ENCODE measurements at places on chromosomes 7 and 10.
A peak's percentile ranks its signal among the peaks of the same experiment; 100 is the strongest.

DNA sequence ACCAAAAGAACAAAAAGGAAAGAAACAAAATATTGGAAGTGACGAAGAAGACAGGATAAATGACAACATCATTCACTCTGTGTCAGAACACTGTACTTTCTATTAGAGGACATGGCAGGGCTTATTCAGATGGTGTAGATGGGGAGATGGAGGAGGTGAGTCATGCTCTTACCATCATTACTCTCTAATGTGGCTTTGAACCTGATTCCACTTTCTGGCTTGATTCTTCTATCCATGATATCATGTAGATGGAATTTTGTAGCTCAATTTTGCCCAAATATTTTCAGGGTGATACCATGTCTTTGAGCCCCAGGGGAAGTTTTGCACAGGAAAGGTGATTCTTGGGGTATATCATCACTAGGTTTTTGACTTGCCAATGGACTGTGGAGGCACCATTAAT, 91.7 kb downstream of the CFAP58 start:
- no peak for DNase-seq

GRCh38 chr10:123175389-123176387, 21.5 kb downstream of the BUB3 start:
- DNase-seq = no peak

- DNase-seq = no peak
Observed at GRCh38 chr7:114710499-114710898, 211.4 kb upstream of the MDFIC start.

- DNase-seq = no peak
Observed at GRCh38 chr10:136465-136762, 1.2 kb downstream of the ZMYND11 start.

DNA sequence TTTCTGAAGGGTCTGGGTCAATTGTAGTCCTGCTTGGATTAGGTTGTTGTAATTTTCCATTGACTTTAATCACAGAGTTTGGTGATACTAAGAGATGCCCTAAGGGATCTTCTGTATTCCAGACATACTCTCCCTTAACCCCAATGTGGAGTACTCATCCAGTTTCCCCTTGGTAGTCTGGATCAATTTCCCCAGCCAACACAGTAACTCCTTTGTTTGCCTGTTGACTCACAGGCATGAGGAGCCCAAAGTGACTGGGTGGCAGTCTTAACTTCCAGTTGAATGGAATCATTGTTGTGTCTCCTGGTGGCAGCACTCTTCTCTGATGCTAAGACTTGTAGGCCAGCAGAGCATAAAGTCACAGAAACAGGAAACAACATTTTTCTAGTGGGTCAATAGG, 41.5 kb upstream of the PIK3CG start:
- DNase-seq = peak; percentile 39

GRCh38 chr10:60224066-60224705, 165.5 kb downstream of the ANK3 start:
- no peak for DNase-seq

GRCh38 chr10:44325596-44326307, 59.1 kb downstream of the CXCL12 start:
- DNase-seq = no peak

- no peak for DNase-seq
Observed at GRCh38 chr7:154842591-154842990, 160.3 kb downstream of the PAXIP1 start.

- no peak for DNase-seq
Observed at GRCh38 chr7:96040250-96040772, 268.0 kb downstream of the DYNC1I1 start.

DNA sequence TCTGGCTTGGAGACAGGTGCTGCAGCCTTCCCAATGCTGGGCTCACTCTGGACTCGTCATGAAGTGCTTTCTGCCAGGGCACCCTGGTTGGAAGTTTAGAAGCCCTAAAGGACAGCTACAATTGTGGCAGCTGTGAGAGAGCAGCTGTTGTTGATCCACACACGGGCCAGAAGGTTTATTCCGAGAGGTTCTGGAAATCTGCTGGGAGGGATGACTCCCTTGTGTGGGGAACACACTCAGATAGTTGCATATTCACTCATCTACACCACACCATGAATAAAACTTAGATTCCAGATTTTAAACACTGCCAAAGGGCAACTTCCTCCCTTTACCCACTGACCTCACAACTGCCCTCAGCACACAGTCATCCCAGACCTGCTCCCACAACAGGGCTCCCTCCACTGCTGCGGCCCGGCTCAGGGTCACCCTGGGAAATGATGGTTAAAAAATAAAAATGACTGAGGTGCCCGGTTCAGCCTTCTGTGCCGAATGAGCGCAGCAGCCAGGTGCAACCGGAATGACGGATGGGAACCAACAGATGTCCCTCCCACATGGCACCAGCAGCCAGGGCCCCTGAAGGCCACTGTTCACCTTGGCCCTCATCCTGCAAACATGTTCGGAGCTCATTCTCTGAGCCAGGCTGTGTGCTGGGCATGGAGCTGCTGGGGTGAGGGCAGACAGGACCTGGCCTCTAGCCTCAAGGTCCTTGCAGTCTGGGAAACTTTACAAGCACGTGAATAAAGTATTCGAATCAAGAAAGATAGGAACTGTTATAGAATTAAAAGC, 40.2 kb downstream of the ASB13 start:
- no peak for DNase-seq

DNA sequence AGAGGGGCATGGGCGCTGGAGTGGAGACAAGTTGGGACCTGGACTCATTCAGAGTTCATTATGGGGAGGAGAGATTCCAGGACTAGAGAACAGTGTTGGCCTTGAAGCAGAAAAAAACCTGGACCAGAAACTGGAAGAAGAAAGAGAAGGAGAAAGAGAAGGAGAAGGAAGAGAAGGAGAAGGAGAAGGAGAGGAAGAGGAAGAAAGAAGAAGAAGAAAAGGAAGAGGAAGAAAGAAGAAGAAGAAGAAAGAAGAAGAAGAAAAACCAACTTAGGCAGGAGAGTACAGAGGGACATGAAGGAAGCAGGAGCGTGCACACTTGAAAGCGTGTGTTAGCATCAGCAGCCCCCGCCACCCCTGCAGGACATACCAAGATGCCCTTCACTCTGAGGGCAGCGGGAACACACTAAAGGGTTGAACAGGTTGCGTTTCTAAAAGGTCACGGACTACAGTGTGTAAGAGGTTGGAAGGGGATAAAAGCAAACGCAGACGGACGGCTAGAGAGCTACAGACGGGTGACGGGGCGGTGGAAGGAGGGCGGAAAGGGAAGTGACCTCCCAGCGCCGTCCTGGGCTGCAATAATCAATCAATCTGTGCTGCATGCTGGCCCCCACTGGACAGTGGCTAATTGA, 95.3 kb downstream of the SEC61G start:
- DNase-seq = no peak

GRCh38 chr10:87671139-87671815, 11.6 kb downstream of the PAPSS2 start:
- no peak for DNase-seq

GRCh38 chr10:102985811-102986210, 67.7 kb downstream of the CNNM2 start:
- DNase-seq = no peak

DNA sequence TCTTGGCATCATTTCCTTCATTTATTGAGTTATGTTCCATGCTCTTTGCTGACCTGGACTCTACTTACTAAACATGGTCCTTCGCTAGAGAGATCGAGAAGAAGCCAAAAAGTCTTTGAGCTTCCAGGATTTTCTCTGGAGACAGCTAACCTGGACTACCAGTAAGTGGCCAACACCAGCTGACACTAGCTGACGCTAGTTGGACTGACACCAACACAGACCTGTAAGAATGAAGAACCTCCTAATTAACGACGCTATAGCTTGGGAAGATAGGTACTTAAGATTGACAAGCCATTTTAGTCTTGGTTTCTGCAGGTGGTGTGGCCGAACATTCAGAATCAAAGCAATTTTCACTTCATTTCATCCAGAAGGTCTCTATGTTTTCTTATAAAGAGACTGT, 66.4 kb downstream of the GALNT17 start:
- no peak for DNase-seq

DNA sequence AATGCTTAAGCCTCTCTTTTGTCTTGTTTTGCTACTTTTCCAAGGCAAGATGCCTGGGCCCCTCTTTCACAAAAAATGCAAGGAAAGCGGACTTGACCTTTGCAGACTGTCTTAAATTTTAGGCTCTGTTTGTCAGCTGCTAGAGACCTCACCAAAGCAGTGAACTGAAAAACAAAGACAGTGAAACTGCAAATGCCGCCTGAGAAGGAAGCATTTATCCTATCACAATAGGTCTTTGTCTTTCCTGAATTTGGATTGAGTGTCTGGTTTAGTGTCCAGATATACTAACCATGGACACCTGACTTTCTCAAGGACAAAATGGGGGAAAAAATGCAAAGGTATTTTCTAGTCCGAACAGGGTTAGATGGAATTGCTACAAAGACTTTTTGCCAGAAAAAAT, 256.9 kb downstream of the INHBA start:
- peak; percentile 7 for DNase-seq

- no peak for DNase-seq
Observed at GRCh38 chr10:22338931-22339330, 6.4 kb upstream of the SPAG6 start.

- no peak for DNase-seq
Observed at GRCh38 chr10:92678206-92678605, 11.5 kb upstream of the HHEX start.

DNA sequence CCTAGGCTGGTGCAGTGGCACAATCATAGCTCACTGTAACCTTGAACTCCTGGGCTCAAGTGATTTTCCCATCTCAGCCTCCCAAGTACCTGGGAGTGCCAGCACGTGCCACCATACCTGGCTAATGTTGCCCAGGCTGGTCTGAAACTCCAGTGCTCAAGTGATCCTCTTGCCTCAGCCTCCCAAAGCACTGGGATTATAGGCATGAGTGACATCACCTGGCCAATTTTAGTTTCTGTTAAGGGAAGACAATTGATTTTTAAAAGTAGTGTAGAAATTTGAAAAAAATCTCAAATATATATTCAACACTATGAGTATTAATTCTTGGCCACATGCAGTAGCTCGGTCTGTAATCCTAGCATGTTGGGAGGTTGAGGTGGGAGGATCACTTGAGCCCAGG, 121.9 kb upstream of the RHEB start:
- no peak for DNase-seq

DNA sequence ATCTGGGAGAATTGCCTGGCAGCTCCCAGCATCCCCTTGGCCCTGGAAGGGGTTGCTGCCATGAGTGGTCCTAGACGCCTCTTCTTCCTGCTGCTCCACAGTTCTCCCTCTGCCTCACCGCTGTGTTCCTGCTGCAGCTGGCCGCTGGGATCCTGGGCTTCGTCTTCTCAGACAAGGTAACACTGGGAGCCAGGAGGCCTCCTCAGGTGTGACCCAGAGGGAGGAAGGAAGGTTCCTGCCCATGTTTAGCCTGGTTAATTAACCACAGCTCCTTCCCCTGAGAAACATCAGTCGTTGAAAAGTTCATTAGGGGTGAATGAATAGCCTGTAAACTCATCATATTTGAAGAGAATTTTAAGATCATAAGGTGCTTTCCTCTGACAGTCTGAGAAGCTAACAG, 18.2 kb downstream of the TSPAN33 start:
- DNase-seq = no peak

- DNase-seq = no peak
Observed at GRCh38 chr10:119268871-119269506, 61.6 kb downstream of the GRK5 start.

DNA sequence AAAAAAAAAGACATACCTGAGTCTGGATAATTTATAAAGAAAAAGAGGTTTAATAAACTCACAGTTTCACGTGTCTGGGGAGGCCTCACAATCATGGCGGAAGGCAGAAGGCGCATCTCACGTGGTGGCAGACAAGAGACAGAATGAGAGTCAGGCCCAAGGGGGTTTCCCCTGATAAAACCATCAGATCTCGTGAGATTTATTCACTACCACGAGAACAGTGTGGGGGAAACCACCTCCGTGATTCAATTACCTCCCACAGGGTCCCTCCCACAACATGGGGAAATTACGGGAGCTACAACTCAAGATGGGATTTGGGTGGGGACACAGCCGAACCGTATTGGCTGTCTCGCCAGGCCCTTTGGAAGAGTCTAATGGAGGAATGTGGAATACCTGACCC, 9.0 kb upstream of the MAFK start:
- DNase-seq = no peak

GRCh38 chr10:100014071-100014762, 4.5 kb upstream of the DNMBP start:
- no peak for DNase-seq

DNA sequence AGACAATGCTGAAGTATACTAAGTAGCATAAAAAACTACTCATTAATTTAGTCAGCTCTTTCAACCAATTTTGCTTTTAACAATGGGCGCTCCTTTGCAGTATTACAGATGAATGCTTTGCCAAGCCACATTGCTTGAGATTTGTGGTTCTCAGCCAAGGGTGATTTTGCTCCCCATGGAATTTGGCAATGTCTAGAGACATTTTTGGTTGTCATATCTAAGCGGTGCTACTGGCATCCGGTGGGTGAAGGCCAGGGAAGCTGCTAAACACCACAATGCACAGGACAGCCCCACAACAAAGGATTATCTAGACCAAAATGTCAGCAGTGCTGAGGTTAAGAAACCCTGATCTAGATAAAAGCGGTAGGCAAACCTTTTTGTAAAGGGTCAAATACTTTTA, 112.0 kb downstream of the UBE2H start:
- no peak for DNase-seq

DNA sequence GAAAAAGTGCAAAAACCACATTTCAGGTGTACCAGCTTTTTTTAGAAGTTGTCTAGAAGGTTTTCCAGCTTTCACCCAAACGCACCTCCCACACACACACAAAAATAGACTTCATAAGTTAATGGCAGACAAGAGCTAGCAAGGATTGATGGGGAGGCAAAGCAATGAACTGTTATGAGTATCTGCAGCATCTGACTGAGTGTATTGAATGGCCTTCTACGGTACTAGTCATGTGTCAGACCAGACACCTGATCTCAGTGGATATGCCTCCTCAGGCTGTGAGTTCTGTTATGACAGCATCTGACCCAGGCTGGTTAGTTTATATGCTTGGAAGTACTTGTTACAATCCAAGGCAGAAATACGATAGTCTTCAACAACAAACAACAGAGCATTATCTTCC, 406.1 kb upstream of the AUTS2 start:
- no peak for DNase-seq

DNA sequence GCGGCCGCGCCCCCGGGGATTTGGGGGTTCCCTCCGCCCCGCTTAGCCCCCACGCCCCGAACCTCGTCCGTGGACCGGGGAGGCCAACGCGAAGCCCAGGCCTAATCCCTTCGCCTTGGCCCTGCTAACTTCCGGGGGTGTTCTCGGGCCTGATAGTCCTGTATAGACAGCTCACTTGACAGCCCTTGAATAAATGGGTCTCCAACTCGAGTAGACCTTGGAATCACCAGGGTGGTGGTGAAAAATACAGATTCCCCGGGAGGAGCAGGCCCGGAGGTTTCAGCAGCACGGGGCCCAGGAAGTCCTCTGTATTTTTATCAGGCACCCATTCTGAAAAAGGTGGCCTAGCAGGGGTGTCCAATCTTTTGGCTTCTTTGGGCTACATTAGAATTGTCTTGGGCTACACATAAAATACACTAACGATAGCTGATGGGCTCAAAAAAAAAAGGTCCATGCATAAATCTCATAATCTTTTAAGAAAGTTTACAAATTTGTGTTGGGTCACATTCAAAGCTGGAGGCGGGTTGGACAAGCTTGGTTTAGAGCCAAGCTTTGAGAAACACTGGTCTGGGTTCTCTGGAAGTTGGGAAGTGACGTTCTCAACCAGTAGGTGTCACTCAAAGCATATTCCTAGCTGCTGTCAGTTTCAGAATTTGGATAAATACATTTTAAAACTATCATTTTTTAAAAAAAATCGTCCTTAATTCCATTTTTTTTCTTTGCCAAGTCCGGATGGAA, 221.7 kb downstream of the PHTF2 start:
- no peak for DNase-seq

Measured in esophagus muscularis mucosa (tissue), 4 donors.